Pons (tissue), 1 donor: ENCODE measurements at places on chromosomes 11 and 22.

- no peak for DNase-seq
These were observed 67.2 kb downstream of the MICAL3 start for GRCh38 chr22:17957204-17957603.

- no peak for DNase-seq
These were observed 1.4 kb upstream of the APOA5 start for GRCh38 chr11:116792869-116793771.

DNA sequence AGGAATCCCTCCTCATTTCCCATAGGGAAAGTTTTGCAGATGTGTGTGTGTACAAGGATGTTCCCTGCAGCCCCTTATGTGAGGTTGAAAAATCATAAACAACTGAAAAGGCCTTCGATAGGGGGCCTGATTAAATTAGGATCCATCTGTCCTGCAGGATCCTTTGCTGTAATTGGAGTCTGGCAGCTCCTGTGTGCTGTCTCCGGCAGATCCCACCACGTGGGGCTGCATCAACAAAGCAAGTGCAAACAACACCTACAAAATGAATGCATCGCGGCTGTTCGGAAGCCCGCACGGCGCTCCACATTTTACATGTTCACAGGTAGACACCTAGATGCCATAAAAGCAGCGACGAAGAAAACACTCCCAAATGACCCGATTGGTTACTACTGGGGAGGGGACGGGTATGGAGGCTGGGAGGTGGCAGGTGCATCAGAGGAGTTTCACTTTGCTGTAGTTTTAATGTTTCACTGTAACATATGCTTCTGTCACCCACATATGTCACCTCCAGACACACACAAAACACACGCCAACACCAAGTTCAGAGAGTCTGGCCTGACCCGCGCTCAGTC lies 52.2 kb downstream of the NFAM1 start:
- DNase-seq, result no peak

DNA sequence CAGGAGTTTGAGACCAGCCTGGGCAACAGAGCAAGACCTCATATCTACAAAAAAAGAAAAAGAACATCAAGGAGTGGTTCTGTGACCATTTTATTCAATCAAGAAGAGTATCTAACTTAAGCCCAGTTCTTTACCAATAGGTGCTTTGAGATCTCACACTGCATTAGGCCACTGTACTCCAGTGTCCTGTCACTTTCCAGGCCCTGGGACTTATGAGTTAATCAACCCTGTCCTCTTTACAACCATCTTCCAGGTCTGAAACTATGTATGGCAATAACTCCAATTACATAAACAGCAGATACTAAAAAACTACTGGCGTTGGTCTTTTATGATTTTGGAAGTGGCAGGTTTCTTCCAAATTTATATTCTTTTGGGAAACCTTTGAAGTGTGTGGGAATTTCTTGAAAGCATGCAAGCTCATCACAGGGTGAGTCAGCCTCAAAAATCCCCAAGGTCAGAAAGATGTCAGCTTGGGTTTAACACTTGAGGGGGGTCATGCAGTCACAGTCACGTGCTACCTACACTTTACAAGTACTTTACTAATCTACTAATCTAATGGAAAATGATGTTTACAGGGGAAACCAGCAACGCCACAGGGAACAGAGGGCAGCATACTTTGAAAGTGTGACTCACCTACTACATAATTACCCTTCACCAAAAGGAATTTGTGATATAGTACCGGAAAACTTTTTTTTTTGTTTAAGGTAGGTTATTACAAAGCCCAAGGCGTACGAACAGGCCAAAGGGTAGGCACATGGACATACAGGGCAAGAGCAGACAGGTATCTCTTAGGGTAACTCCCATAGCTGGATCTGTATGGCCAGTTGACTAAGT lies 15.6 kb downstream of the PISD start:
- no peak for DNase-seq

- no peak for DNase-seq
These were observed 24.1 kb upstream of the TSKU start for GRCh38 chr11:76759092-76759491.

DNA sequence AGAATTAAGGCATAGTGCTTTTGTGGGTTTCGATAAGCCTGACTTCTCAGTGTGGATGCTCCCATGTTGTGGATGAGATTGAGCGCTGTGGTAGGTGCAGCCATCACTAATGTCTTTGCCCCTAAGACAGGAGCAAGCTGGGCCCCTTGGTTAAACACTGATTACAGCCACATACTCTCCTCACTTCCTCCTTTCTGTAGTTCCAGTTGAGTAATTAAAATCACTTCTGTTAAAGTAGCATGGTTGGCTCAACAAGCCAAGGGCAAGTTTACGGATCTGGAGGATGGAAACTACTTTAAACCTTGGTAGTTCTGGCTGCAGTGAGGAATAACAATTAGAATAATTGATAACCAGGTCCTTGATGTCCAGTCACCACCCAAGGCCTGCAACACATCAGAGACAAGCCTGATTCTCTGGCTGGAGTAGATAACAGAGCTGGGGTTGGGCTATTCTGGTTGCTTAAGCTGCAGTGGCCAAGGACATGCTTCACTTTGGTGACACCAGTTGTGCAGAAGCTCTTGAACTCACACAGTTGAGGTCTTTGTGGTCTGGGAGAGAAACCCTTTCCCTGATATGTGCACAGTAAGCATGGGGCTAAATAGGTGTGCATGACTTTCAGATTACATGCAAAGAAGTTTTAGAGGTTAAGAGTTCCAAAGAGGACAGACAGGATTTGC lies 81.3 kb downstream of the KIRREL3 start:
- no peak for DNase-seq

DNA sequence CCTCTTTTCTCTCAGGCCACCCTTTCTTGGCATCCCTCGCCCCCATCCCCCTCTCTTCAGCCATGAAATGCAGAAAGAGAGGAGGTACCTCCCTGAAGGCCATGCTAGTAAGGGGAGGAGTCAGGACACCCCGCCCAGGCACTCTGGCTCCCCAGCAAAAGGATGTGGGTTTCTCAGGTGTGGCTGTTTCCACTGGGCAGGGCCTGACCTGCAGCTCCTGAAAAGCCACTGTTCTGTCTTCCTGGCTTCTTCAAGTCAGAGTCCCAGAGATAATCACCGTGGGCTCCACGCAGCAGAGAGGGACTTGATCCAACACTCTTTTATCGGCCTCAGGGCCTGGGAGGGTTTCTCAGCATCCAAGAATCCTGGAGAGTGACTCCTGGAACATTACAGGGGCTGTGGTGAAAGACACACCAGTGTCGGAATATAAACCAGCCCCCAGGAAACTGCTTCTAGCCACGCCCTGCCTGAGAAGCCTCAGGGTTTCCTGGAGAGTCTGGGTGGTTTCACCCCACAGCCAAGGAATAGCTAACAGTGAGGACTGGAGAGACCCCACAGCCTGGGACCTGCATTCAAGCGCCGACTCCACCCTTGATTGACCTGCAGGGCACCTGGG lies 45.7 kb upstream of the TSPAN18 start:
- no peak for DNase-seq
